ENCODE measurements at places on chromosomes 1 and 21.

DNA sequence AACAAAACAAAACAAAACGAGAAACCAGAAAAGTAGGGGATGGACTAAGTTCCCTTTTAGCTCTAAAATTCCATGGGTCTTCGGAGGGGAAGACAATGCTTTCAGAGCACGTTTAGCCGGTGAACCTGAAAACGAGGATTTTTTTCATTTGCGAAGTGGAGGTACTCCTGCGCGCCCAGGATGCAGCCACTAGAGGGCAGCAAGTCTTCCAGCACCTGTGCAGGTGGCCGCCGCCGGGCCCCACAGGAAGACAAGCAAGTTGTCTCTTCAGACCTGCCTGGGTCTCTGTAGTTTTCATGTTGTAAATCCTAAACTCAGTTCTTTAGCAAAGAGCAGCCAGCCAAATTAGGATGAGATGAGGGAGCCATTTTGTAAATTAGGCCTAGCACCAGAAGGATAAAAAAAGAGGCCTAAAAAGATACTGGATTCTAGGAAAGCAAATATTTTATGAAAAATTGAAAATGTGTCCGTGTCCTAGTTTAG, 17.7 kb upstream of the SNX27 start:
- DNase-seq = peak; percentile 80

GRCh38 chr1:9438431-9439073, 100.7 kb upstream of the SLC25A33 start:
- DNase-seq = peak; percentile 90

GRCh38 chr1:204529371-204529895, 13.2 kb downstream of the MDM4 start:
- no peak for DNase-seq

- no peak for DNase-seq
Observed at GRCh38 chr1:67785847-67786753, 47.2 kb downstream of the GNG12 start.

GRCh38 chr1:31580891-31581603, 4.7 kb downstream of the TINAGL1 start:
- no peak for DNase-seq

- DNase-seq = peak; percentile 78
Observed at GRCh38 chr1:159925719-159926078, 392 bp upstream of the TAGLN2 start.

DNA sequence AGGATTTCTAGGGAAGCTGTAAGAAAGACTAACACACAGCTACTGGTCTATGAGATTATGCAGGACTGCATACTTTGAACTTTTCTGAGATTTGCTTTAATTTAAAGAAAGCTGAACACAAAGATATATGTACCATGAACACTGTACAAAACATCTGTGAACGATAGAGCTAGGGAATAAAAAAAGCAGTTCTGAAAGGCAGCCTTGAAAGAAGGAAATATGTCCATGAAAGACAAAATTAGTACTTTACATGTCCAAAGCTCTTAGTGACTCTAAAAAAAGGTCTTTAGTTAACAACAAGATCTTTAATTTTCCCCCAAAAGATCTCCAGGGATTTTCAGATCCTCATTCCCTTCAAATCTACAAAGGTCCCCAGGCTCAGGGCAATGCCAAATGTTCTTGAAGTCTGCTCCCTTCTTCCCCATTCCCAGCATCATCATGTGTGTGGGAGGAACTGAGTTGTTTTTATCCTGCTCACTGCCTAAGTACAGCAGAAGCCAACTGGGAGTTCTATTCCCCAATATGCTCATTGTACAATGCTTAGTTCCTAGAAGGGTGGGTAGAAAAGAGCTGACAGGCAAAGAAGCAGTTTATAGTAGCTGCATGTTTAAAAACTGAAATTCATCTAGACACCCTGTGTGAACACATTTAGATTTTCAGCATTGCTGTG, 60.1 kb upstream of the PTCH2 start:
- DNase-seq = no peak

DNA sequence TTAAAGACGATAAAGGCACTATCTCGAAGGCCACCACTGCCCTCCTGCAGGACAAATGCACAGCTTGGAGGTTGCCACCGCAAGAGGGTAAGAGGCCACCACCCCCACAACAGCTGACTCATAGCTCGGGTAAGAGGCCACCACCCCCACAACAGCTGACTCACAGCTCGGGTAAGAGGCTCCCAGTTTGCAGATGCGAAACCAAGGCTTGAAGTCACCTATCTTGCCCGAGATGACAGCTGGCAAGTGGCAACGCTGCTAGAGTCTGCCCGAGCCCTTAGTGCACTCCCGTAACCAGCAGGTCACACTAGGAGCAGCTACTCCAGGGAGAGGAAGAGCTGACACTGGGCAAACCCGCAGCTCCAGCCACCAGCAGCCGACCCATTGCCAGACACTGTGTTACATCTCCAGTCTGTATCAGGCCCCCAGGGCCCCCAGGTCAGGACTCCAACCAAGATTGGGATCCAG, 17.1 kb upstream of the SPSB1 start:
- peak; percentile 75 for DNase-seq

DNA sequence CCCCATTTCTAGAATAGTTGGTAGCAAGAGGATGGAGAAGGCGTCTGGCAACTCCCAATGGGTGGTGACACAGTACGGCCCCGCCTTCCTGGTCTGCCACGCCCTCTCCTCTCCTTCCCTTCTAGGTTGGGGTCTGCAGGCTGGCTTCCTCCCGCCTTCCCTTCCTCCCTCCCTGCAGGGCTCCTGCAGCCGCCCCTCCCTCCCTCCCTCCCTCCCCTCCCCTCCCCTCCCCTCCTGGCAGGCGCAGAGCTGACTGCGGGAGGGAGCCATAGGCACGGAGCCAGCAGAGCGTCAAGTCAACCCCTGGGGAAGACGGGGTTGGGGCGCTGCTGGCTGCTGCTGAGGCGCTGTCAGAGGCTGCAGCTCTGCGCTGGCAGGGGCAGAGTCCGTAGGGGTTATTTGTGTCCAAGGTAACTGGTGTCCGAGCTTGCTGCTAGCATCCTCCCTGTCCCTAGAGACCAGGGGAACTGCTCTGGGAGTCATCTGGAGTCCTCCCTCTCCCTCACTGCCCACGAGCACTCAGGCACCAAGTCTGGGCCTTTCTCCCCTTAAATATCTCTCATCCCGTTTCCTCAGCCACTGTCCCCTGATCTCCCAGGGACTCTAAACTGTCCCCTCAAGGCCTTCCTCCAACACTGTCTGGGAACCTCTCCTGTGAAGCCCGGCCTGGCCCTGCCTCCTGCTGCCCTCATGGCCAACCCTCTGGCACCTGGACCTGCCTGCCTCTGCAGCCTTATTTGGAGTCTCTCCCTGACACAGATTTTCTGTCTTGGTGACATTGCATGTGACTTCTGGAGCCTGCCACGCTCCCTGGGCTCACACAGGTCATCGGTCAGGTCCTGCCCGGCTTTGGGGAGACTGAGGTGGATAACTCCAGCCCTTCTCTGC, 57.4 kb upstream of the ACOT11 start:
- DNase-seq = no peak

DNA sequence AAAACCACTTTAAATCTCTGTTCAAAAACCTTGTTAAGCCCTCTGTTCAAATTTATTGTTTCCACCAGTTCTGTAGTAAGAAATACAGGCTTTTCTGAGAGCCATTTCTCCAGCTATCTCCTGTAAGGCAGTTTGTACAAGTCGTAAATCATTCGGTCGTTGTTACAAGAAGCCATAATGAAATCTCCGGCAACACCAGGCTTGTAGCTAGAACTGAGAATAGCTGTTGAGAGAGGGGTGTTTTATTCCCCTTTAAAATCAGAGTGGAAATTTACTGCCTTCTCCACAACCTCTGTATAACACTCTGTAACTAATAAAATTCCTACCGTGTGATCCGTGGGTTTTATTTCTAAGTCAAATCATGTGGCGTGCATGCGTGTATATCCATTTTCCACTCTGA, 335.8 kb upstream of the KAZN start:
- DNase-seq = no peak

DNA sequence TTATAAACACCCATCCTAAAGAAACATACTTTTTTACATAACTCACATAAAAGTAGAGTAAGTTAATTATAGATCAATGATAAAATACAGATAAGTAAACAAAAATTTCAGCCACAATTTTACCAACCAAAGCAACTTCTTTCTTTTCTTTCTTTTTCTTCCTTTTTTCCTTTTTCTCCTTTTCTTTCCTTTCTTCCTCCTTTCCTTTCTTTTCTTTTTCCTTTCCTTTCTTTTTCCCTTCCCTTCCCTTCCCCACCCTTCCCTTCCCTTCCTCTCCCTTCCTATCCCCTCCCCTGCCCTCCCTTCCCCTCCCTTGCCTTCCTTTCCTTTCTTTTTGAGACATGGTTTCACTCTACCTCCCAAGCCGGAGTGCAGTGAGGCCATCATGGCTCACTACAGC, 56.5 kb upstream of the C1orf53 start:
- no peak for DNase-seq

GRCh38 chr1:224237119-224237881, 54.3 kb downstream of the DEGS1 start:
- no peak for DNase-seq

GRCh38 chr1:60891281-60891680, 191.1 kb upstream of the NFIA start:
- no peak for DNase-seq

- no peak for DNase-seq
Observed at GRCh38 chr21:45877821-45878469, 103.6 kb upstream of the COL6A1 start.

DNA sequence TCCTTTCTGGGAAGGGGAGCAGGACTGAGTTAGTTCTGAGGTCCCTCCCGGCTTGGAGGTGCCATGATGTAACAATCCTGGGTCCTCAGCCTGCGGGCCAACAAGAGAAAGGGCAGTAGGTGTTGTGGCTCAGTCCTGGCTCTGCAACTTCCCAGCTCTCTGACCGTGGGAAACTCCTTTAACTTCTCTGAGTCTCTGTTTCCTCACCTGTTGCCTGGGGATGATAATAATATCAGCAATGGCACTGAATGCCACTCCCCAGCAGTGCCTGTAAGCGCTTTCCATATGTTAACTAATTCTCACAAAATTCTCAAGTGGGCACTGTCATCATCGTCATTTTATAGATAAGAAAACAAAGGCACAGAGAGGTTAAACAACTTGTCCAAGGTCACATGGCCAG, 2.3 kb downstream of the PADI3 start:
- DNase-seq = no peak

GRCh38 chr1:233730809-233731208, 116.9 kb downstream of the KCNK1 start:
- no peak for DNase-seq

DNA sequence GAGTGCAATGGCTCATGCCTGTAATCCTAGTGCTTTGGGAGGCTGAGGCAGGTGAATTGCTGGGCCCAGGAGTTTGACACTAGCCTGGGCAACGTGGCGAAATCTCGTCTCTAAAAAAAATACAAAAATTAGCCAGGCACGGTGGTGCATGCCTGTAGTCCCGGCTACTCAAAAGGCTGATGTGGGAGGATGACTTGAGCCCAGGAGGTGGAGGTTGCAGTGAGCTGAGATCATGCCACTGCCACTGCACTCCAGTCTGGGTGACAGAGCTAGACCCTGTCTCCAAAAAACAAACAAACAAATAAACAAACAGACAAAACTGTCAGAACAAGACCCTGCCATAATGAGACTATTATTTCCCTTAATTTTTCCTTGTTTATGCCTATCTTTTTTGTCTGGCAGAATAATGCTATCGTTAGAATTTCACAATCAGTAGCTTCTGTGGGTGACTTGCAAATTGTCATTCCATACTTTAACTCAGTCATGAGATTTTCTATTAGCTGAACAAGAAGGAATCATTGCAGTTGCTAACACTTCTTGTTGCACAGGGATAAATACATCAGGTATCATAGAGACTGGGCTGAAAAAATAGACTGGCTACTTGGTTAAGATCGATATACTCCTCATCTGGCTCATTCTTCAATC, 7.5 kb upstream of the THEM4 start:
- DNase-seq = no peak

GRCh38 chr1:33294071-33295010, 26.6 kb downstream of the A3GALT2 start:
- no peak for DNase-seq

- DNase-seq = no peak
Observed at GRCh38 chr1:230049731-230050130, 17.3 kb upstream of the GALNT2 start.

DNA sequence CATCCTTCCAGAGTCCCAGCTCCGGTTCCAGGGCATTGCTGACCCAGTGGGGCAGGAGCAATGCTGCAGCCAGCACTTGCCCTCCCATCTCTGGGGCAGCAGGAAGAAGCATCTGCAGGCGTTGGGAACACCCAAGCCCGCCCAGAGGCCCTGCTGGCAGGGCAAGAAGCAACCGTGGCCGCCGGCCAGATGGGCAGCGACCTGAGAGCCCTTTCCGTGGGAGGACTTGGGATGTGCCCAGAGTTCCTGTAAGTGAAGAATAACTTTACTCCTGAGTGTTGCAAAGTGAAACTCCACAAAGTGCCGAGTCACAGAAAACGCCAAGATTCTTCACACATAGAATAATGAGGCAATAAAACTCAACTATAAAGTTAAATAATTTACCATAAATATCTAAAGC, 46.0 kb downstream of the GRIK3 start:
- no peak for DNase-seq

- no peak for DNase-seq
Observed at GRCh38 chr1:206753141-206753540, 17.4 kb upstream of the IL19 start.

- DNase-seq = no peak
Observed at GRCh38 chr1:168811176-168811575, 82.2 kb upstream of the DPT start.

DNA sequence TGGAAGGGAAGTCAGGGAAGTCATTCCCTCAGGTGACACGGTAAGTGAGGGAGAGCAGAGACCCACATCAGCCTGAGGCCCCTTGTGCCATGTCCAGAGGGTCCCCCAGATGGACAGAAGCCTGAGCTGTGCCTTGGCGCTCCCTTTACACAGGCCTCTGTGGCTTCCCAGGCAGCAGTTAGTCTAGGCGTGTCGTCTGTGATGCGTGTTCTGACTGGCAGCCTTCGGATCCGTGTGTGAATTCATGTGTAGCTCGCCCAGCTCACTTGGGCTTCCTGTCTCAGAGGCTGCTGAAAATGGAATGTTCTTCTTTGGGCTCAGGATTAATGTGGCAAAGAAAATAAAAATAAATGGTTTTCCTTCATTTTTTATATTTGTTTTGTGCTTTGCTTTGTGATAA, 28.3 kb downstream of the PRMT2 start:
- DNase-seq = no peak

- DNase-seq = no peak
Observed at GRCh38 chr1:210663730-210664573, 335.2 kb downstream of the HHAT start.

DNA sequence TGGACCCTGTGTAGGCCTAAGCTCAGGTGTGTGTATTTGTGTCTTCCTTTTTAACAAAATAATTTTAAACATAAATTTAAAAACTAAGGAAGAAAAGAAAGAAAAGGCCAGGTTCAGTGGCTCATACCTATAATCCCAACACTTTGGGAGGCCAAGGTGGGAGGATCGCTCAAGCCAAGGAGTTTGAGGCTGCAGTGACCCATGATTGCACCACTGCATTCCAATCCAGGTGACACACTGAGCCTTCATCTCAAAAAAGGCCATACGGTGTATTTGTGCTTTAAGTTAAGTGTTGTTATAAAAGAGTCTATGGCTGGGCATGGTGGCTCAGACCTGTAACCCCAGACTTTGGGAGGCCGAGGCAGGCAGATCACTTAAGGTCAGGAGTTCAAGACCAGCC, 8.3 kb downstream of the RAB3B start:
- DNase-seq = no peak

GRCh38 chr1:100928128-100928527, 32.2 kb downstream of the SLC30A7 start:
- DNase-seq = no peak
